ENCODE measurements at places on chromosomes 2 and 18.

GRCh38 chr2:173968551-173968950 lies 3.4 kb upstream of the SP3 start:
- no peak for DNase-seq

DNA sequence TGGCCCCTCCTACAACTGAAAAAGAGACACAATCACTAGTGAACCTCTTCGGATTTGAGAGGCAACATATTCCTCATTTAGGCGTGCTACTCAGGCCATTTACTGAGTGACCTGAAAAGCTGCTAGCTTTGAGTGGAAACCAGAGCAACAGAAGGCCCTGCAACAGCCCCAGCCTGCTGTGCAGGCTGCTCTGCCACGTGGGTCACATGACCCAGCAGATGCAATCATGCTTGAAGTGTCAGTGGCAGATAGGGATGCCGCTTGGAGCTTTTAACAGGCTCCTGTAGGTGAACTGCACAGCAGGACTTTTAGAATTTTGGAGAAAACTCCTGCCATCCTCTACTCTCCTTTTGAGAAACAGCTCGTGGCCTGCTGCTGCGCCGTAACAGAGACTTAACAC lies 578.6 kb upstream of the RAB6C start:
- no peak for DNase-seq

DNA sequence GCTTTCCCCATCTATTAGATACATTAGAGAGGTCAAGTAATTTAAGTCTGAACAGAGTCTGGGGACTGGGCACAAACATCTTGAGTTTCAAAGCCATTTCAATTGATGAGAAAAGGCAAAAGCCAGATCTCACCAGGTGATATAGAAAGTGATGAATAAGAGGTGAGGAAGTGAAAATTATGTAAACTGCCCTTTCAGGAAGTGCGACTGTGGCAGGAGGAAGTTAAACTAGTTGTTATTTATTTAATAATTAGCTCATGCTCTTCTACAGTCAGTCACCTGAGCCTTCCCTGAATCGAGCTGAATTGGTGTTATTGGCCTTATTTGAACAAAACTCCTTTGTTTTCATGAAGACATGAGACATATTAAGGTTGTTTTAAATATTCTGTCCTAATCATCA lies 115.1 kb downstream of the CDH20 start:
- DNase-seq, result no peak

GRCh38 chr18:27372386-27372785 lies 187.3 kb upstream of the CHST9 start:
- DNase-seq, result no peak

DNA sequence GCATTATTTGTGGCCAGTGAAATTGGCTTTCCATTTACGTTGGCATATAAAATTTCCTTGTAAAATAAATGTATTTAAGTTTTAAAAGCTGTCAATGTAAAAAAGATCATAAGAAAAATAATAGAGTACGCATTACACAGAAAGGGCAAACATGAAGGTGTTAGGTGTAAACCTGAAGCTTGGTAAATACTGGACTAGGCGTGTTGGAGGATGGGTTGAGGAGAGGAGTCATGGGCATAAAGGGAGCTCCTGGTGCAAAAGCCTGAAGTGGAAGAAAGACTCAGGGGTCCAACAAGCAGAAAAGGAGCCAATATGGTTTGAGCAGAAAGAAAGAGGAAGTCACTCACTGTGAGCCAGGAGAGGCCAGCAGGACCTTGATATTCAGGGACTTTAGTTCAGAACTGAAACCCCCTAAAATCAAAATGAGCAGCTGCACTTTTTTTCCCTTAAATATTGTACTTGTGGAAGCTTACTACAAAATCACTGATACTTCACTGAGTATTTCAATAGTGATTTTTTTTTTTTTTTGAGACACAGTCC lies 24.4 kb downstream of the SP5 start:
- no peak for DNase-seq

GRCh38 chr2:66587216-66587615 lies 152.3 kb downstream of the MEIS1 start:
- DNase-seq, result no peak

- no peak for DNase-seq
Measured at GRCh38 chr18:27564066-27564465, 379.0 kb upstream of the CHST9 start.

DNA sequence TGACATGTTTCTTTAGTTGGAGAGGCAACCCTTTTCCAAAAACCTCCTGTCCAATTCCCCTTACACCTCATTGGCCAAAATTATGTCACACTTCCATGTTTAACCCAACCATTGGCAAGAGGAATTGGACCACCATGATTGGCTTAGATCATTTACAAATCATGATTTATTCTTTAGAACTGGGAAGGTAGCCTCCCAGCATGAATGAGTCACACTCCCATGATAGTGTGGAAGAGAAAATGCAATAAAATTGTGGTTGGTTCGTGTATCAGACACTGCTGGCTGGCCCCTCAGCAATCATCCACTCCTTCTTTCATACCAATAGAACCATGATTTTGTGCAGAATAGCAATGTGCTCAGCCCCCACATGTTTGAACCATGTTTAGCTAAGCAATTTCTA lies 156.6 kb upstream of the ACVR2A start:
- no peak for DNase-seq

GRCh38 chr2:33375054-33375453 lies 101.4 kb upstream of the RASGRP3 start:
- DNase-seq, result no peak

- no peak for DNase-seq
Measured at GRCh38 chr2:96239091-96239490, 26.7 kb downstream of the TMEM127 start.

DNA sequence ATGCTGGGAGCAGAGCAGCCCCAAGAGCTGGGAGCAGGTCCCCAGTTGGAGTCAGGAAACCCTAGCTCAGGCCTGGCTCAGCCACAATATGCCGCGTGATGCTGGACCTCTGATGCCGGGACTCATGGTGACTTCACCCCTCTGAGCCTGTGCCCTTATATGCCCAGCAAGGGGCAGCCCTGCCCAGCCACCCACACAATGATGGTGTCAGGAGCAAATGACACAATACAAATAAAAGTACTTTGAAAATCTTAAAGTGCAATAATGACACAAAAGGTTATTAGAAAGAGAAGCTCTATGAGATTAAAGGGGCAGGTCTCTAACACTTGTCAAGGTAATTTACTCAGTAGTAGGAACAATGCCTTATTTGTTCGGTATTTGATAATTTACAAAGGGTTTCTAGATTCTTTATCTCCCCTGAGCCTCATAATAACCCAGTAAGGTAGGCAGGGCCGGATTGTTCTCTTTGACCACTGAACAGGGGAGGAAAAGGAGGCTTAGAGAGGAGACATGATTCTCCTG lies 18.3 kb upstream of the KIF3C start:
- no peak for DNase-seq

DNA sequence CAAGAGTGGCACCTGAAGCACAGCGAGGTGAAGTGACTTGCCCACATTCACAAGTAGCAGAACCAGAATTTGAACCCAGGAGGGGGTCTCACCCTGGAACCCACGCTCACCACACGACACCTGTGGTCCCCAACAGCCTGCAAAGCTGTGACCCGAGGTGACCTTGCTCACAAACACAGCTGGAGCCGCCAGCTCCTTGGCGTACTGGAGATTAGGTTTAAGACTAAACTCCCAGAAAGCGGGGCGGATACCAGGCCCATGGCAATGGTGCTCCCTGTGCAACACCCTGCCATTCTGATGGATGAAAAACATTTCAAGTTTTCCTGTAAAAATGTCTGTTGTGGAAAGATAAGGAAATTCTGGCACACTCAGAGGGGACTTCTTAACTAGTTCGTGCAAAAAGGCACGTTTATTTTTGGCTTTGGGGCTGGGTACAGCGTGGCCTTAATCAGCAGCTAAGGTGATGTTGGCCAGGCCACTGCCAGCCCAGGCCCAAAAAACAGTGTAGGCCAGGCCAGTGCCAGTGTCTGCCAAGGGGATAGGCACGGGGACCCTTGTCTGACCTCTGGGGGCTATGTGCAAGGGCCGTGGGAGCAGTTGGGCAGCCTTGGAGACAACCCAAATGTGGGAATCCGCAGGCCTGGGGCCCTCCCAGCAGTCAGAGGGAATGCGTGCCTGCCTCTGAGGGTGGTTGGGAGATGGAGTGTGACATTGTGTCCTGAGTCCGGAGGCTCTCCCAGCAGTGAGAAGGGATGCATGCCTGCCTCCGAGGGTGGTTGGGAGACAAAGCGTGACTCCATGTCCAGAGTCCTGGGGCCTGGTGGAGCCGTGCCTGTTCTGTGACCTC lies 185.0 kb upstream of the HS6ST1 start:
- DNase-seq, result no peak

GRCh38 chr2:60979231-60979630 lies 38.3 kb upstream of the PEX13 start:
- DNase-seq, result no peak

- DNase-seq, result no peak
Measured at GRCh38 chr18:56273541-56274219, 364.7 kb downstream of the TXNL1 start.

- DNase-seq, result no peak
Measured at GRCh38 chr2:188512456-188512855, 220.8 kb downstream of the GULP1 start.

DNA sequence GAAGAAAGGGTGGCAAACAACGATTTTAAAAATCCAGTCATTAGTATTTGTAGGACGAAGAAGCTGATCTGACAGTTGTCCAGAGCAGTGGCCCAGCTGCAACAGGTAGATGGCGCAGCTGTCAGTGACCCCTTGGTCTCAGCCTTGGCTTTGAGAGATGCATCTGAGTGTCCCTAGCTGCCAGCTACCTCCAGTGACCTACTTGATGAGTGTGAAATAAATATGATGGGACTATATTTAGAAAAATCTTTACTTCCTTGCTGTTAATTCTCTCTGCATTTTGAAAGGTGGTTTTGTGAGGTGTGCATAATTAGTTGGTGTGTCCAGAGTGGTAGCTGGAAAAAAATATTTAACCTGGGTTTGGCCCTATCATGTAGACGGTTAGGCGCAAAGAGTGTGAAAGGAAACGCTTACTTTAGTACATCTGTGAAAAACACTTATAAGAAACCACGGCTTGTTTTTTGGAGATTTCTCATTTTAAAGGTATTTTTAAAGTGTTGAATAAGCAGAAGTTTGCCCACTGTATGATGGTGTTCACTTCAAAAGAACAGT lies 963 bp downstream of the INPP1 start:
- peak; percentile 38 for DNase-seq

- DNase-seq, result no peak
Measured at GRCh38 chr2:209351636-209352035, 72.2 kb upstream of the MAP2 start.

- no peak for DNase-seq
Measured at GRCh38 chr2:40127890-40128557, 323.9 kb downstream of the SLC8A1 start.

GRCh38 chr18:54742659-54743604 lies 85.3 kb upstream of the RAB27B start:
- peak; percentile 5 for DNase-seq

- no peak for DNase-seq
Measured at GRCh38 chr2:200899482-200899881, 10.3 kb downstream of the NIF3L1 start.

DNA sequence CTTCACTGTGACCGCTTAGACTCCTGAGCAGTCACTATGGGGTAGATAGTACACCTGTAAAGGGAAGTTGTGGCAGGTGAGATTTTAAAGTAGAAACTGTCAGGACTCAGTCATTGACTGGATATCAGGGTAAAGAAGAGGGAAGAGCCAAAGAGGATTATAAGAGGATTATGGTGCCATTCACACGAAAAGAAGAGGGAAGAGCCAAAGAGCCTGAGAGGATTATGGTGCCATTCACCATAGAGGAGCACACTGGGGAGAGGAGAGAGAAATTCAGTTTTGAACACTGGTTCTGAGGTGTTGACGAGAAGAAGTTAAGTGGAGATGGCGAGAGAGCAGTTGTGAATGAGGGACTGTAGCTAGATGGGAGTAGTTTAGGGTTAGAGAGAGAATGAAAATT lies 16.9 kb upstream of the KCNJ13 start:
- no peak for DNase-seq

GRCh38 chr2:54704688-54705605 lies 18.5 kb upstream of the EML6 start:
- DNase-seq, result no peak

DNA sequence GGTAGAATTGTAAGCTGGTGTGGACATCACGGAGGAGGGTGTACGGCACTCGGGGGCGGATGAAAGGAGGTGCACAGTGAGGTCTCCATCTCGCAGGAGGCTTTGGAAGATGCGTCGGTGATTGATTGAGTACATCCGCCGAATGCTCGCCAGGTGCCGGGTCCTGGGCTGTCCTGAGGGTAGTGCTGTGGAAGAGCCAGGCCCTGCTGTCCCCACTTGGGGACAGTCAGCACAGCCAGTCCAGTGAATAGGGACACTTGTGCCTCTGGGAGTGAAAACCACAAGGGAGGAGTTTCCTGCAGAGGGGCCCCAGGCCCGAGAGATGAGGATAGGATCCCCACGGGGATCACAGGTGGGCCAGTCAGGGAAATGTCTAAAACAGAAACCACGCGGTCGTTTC lies 28.1 kb downstream of the MLPH start:
- DNase-seq, result no peak

- no peak for DNase-seq
Measured at GRCh38 chr2:72109904-72110303, 37.8 kb downstream of the CYP26B1 start.

- DNase-seq, result no peak
Measured at GRCh38 chr2:27765621-27766286, 5.8 kb upstream of the MRPL33 start.

DNA sequence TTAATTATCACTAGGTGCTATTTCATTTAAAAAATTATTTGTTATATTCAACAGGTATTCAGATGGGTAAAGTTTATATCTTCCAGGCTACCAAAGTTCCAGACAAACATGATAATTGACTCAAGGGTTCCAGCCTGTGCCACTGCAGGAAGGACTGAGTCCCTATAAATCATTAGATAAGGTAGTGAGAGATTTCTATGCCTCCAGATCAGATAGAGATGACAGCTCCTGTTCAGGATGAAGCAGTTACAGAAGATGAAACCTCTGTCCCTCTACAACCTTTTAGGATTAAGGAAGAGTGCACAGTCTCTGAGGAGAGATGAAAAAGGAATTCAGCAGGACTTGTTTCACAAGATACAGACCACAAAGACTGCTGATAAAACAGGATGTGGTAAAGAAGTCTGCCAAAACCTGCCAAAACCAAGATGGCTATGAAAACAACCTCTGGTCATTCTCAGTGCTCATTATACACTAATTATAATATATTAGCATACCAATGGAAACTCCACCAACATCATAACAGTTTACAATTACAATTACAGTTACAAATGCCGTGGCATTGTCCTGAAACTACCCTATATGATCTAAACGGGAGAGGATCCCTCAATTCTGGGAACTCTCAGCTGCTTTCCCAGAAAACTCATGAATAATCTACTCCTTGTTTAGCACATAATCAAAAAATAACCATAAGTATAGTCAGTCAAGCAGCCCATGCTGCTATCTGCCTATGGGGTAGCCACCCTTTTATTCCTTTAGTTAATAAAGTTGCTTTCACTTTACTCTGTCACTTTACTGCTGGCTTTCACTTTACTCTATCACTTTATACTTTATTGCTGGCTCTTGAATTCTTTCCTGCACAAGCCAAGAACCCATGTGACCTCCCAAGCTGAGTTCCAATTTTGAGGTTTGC lies 288.5 kb downstream of the PDE11A start:
- no peak for DNase-seq

- no peak for DNase-seq
Measured at GRCh38 chr2:33583194-33583938, 15.7 kb downstream of the FAM98A start.

- no peak for DNase-seq
Measured at GRCh38 chr2:30421026-30421603, 25.9 kb upstream of the LCLAT1 start.
